Astrocyte of the spinal cord (primary cell): ENCODE measurements at places on chromosomes 7 and 10.
A peak's percentile ranks its signal among the peaks of the same experiment; 100 is the strongest.

DNA sequence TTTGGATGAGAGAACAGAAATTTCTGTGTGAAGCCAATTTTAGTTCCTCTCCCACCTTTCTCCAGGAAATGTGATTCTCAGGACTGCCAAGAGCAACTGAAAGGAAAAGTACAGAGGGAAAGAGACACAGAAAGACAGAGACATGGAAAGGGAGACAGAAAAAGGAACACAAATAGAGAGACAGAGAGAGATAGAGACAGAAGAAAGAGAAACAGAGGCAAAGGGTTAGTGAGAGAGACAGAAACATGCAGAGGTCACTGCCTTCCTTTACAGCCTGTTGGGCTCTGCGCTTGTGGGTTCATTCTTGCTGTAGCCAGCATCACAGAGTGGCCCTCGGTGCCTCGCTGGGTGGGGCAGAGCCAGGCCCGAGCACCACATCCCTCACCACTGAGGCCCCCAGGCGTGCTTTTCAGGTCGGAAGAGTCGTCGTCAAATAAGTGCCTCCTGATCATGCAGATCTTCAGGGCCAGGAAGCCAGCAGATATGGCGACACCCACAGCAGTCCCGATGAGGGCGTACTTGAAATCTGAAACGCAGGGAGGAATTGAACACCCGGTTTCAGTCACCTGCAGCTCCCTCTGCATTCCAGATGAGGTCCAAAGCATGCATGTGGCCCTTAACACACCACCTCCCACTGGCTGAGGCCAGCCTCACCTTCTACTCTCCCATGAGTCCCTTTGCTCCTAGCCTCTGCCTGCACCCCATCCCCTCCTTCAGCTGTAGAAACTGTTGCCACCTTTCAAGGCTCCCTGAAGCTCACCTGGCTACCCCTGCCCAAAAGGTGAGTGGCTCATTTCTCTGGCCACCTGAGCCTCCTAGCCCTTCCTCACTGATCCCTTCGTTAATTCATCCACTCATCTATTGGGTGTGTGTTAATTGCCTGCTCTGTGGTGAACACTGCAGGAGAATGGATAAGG lies 21.4 kb downstream of the TMEM273 start:
- no peak for DNase-seq

- peak; percentile 96 for DNase-seq
These were observed 7.5 kb downstream of the CPA1 start for GRCh38 chr7:130387628-130388403.

DNA sequence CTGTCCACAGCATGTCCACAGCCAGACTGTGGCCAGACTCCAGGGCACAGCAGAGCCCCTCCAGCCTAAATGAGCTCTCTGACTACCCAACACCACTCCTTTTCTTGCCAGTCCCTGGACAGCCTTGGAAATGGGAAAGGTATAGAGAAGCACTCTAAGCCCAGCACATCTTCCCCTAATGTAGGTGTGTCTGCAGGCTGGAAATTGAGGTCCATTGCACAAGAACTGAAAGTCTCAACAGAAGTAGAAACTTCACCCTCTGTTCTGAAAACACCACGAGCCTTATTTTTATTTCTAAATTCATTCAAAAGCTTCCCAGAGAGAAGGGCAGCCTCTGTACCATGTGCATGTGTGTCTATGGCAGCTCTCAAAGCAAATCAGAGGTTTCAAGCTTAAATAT lies 3.7 kb upstream of the KCNMA1 start:
- no peak for DNase-seq

DNA sequence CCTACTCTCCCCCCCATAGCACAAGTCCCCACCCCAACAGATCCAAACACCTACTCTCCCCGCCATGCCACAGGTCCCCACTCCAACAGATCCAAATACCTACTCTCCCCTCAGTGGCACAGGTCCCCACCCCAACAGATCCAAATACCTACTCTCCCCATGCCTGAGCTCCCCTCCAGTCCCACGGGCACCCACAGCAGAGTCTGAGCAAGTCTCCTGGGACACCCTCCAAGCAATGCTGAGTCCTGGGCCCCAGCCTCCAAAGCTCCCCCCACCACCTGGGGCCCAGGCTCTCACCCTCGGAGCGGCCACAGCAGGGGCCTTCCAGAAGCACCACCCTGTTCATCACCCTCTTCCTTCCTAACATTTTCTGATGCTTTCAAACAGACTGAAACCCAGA lies 63.9 kb upstream of the DNAAF5 start:
- DNase-seq, result no peak

- no peak for DNase-seq
These were observed 272.0 kb downstream of the BAMBI start for GRCh38 chr10:28949005-28950004.

GRCh38 chr7:23242321-23242720 lies 4.3 kb upstream of the GPNMB start:
- no peak for DNase-seq

DNA sequence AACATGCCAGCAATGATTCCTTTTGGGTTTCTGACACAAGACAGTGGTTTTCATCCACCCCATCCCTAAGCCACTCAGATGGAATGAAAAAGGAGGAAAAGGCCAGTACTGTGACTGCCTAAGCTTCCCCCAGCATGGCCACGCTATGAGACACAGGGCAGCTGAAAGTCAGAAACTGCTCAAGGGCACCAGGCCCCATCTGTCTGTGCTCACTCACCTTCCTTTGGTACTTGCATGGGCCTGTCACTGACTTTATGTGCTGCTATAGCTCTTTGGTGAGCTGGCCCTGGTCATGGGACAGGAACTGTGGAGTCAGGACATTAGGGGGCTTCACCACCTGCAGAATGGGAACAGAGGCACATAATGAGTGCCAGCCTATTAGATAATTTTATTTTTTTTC lies 21.2 kb upstream of the ACSM6 start:
- no peak for DNase-seq

- DNase-seq, result peak; percentile 14
These were observed 1040.2 kb upstream of the SORCS1 start for GRCh38 chr10:108204528-108205305.

DNA sequence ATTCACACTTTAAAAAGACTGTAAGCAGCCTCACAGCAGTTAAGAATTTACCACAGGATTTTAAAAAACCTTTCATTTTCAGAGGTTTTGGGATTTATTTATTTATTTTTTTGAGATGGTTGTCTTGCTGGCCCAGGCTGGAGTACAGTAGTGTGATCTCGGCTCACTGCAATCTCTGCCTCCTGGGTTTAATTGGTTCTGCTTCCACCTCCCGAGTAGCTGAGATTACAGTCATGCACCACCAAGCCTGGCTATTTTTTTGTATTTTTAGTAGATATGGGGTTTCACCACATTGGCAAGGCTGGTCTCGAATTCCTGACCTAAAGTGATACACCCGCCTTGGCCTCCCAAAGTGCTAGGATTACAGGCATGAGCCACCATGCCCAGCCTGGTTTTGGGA lies 19.1 kb downstream of the MINDY4 start:
- DNase-seq, result peak; percentile 15

DNA sequence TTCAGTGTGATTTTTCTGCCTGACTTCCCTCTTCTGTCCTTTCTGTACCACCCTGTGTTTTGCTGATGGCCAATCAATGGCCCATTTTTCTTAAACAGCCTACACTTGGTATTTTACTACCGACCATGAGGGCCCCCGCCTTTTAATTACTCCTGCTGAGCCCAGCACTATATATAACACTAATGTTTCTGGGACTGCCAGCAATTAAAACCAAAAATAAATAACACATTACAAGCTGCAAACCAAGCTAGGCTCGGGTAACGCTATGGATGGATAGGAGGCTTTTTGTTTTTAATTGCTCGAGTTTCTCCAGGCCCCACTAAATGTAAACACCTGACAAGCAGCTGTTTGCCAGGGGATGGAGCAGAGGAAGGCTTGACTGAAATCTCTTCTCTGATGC lies 915.4 kb upstream of the AUTS2 start:
- DNase-seq, result no peak

- DNase-seq, result no peak
These were observed 641 bp upstream of the ASB13 start for GRCh38 chr10:5666841-5667630.

GRCh38 chr7:41702635-41703371 lies at the start of gene INHBA:
TSS of gene INHBA (minus strand) at chr7:41703090. CDS start at chr7:41700374, 2,716 bp downstream.
- peak; percentile 83 for DNase-seq

DNA sequence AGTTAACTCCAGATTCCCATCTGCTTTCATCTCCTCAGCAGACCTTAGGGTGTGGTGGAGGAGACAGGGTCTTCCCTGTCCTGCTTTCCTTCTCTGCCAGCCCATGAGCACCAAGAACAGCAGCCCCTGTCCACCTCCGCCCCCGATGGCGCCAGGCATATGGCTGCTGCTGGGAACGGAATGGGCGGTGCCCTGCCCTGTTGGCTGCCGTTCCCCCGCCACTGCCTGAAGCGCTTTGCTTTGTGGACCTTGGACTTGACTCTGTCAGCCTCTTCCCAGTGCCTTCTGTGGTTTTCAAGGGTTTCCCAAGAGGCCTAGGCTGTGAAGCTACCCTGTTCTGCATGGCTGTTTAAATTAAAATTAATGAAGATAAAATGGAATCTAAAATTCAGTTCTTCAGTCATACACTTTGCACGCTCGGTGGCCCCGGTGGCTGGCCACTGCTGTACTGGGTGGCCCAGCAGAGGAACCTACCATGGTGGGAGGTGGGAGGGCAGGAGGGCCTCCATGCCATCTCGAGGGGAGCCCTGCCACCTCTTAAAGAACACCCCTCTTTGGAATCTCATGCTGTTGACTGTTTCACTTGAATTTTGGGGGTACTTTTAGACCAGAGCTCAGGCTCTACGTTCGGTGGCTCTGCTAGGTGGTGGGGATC lies 78.7 kb downstream of the NKX6-2 start:
- DNase-seq, result no peak
